ENCODE measurements at places on chromosomes 12 and 14.

GRCh38 chr14:79333198-79333546 lies 878.1 kb downstream of the DIO2 start:
- DNase-seq = no peak

- no peak for DNase-seq
Measured at GRCh38 chr14:75223664-75224154, 47.3 kb upstream of the TMED10 start.

DNA sequence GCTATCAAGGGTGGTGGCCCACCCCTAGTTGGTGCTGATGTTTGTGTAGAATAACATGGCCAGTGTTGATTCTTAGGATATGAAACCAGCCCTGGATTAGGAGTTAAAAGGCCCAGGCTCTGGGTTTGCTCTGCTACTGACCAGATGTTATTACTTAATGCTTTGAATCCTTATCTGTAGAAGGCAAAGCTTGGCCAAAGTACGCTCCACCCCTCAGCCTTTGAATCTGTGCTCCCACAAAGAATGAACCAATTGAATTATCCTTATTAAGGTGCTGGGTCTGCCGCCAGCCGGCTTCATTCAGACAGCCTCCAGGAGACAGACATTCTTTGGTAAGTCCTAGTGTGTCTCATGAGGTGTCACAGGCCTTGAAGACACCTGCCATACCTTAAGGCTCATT lies 41.8 kb downstream of the AKAP3 start:
- DNase-seq = no peak

- no peak for DNase-seq
Measured at GRCh38 chr12:54282949-54283593, 2.5 kb downstream of the HNRNPA1 start.

DNA sequence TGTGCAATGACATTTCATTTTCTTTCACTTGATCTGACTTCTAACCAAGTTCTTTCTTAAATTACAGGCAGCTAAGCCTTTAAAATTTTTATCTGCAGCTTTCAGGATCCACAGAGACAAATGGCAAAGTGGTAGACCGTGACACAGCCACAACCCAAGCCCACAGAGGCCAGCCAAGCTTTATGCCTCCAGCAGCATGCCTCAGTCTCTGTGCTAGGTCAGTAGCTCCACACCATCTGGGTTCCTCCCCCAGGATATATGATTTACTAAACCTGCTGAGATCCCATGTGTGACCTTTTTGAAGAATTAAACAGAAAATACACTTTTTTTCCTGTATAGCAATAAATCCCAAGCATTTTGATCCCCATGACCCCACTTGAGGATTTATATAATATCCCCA lies 290.4 kb upstream of the CAND1 start:
- DNase-seq = no peak

- peak; percentile 43 for DNase-seq
Measured at GRCh38 chr12:74021937-74022336, 515.7 kb upstream of the ATXN7L3B start.

DNA sequence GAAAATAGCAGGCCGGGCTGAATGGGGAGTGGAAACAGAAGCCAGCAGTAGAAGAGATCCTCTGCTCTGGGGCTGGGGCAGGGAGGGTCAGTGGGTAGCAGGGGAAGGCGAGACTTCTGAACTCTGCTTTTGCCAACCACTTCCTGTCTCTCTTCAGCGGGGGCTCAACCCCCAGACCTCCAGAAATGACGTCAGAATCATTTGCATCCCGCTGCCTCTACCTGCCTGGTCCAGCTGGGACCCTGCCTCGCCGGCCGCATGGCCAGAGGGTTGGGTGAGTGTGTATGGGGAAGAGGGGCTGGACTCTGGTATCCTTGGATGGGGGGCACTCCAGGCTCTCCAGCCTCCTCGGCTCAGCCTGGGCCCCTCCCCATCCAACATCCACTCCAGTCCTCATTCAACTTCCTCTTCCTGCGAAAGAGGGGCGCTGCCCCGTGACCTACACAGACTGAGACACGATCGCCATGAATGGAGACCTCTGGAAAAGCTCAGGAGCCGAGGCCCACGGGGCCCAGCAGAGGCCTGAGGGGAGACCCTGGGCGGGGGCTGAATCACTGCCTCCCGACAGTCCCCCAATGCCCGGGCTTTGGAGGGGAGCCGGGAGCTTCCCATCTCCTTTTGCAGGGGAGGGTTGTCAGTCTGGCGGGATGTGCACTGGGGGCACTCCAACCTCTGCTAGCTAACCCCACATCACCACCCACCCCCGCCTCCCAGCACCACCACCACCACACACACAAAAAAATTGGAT lies 458 bp upstream of the HOXC4 start:
- DNase-seq = peak; percentile 56

- DNase-seq = no peak
Measured at GRCh38 chr14:92970271-92970670, 47.3 kb downstream of the CHGA start.

GRCh38 chr12:49388682-49389386 lies 21.6 kb downstream of the SPATS2 start:
- DNase-seq = no peak

DNA sequence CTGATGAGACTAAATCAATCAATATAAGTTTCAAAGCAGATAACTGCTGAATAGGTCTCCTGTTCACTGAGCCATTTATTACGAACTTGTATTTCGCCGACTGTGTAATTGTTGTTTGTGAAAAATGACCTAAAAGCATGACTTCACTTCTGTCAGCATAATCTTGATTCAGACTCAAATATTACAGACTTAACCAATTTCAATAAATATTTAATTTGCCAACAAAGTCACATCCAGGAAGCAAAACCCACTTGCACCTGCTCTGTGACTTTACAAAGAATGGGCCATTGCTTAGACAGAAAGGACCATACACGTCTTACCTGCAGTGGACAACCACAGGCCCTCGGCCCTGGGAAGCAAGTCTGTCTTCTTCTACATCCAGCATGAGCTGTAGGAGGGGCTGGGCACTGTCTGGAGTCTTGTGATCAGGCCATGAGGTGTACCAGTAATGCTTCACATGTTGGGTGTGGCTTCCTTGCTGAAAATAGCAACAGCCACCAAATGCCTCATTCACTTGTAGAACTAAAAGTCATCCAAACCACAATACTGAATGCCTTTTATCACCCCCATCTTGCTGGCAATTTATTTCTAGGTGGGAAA lies 23.5 kb upstream of the PTPRB start:
- DNase-seq = peak; percentile 91

GRCh38 chr12:20628999-20629398 lies 66.1 kb upstream of the SLCO1C1 start:
- DNase-seq = no peak

GRCh38 chr12:28771968-28772367 lies 377.1 kb upstream of the FAR2 start:
- no peak for DNase-seq

DNA sequence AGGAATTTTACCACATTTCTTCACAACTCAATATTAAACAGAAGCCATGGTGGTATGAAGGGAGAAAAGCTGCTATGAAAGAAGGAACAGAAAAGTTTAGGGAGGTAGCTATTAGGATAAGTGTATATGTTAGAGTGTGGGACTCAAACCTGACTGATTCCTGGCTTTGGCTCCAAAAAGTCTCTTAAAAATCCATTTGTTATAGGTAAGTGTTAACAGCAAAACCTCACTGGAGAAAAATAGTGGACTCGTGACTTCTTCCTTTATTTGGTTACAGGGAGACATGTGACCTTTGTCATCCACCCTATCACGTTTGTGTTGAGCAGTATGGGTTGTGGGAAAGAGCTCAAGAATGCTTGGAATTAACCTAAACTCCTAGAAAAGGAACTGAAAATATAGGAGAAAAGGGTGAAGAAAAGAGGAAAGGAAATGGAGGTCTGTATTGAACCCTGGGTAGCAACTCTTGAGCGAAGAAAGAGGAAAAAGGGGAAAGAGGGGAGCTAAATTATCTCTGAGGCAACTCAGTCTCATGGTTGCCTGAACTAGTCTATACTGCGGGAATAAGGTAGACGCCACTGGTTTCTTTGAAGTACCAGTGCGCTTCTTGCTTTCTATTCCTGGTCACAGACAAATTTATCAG lies 3.6 kb upstream of the EID3 start:
- peak; percentile 40 for DNase-seq

DNA sequence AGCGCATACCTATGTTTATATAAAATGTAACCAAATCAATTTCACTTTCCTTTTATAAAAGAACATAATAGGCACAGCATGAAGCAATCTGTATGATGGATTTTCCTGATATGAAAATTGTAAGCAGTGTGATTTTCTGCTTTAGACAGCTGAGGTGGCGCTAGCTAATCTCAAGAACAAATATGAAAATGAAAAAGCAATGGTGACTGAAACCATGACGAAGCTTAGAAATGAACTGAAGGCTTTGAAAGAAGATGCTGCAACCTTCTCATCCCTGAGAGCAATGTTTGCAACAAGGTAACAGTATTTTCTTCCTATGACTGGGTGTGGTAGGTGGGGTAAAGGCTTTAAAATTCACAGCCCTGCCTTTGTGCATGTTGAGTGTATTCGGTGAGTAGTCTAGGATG lies 65.0 kb upstream of the FGD4 start:
- DNase-seq = no peak

- DNase-seq = no peak
Measured at GRCh38 chr12:30092983-30093617, 309.4 kb upstream of the TMTC1 start.

- peak; percentile 13 for DNase-seq
Measured at GRCh38 chr12:65248656-65249633, 29.5 kb upstream of the MSRB3 start.

DNA sequence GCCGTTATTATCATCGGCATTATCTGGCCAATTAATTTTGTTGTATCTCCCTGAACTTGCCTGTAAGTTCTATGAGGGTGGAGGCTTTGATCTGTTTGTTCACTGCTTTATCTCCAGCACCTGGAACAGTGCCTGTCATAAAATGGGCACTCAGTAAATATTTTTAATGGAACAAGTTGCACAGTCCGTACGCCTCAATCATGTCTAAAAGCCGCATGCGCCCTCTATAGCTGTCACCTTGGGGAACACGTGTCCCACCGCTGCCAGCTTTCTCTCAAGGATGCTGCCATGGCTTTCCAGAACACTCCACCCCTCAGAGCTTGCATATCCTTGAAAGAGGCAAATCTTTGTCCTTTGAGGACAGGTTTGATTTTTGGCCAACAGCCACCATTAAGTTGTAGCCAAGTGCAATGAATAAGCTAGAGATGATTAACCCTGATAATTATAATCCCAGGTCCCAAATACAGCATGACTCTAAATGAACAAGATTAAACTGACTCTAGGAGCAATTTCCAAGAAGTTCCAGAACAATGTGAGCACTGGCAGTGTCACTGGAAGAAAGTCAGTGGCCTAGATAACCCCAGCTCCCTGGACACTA lies 55.1 kb downstream of the ERH start:
- no peak for DNase-seq

DNA sequence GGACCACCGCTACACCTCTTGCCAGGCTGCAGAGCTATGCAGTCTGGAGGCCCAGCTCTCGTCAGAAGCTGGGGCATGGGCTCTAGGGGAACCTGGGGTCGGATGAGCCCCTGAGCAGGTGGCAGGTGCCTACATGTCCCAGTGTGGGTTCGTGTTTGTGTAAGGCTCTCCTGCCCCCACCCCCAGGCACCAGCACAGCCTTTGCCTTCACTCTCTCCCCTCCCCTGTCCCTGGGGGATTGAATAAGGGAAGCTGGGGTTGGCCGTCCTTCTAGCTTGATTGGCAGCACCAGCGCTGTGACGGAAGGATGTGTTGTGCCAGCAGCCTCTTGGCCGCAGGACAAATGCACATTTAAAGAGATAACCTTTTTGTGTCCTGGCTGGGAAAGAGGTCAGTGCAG lies 34.8 kb upstream of the TSPAN9 start:
- no peak for DNase-seq

DNA sequence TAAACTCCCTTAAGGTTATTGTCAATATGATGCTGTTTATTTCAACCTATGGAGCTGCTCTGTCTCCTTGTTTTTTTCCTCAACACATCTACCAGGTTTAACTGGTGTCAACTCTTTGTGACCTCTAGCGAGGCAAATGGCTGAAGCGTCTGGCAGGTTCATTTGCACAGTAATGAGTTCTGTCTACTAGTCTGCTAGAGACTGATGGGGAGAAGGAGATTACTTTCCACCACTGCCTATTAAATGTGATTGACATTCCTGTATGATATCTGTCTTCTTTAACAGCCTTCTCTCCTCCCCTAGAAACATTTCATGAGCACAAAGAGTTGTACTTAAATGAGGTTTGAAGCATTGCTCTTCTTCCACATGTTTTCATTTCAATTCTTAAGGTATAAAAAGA lies 253.7 kb downstream of the SLC6A15 start:
- no peak for DNase-seq

- peak; percentile 30 for DNase-seq
Measured at GRCh38 chr12:49783917-49784676, 42.7 kb downstream of the TMBIM6 start.

- DNase-seq = no peak
Measured at GRCh38 chr12:47819138-47819895, 386 bp downstream of the HDAC7 start.

DNA sequence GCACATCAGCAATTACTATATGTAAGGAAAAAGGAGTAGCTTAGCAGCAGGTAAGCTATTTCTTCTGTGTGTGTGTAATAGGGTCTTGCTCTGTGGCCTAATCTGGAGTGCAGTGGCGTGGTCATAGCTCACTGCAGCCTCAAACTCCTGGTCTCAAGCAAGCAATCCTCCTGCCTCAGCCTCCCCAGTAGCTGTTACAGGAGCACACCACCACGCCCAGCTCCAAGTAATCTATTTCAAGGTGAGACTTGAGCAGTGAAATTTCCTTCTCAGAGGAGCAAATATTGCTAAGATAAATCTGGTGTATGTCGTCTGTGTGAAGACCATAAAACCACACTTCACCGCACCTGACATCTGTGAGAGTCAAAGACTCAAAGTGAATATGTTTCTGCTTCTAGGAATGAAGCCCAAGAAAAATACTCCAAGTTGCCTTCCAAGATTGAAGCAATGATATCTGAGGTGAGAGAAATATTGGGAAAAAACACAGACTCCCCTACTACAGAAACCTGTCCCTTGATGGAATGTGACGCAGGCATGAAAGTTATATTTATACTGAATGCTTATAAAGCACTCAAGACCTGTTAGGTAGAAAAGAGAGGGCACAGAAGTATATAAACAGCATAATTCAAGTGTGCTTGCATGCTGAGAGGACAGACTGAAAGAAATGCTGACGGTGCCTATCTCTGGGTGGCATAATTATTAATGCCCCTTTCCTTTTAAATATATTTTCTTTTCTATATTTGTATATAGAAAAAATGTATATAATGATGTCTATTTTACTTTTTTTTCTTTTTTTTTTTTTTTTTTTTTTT lies 2.5 kb upstream of the SELPLG start:
- DNase-seq = no peak

DNA sequence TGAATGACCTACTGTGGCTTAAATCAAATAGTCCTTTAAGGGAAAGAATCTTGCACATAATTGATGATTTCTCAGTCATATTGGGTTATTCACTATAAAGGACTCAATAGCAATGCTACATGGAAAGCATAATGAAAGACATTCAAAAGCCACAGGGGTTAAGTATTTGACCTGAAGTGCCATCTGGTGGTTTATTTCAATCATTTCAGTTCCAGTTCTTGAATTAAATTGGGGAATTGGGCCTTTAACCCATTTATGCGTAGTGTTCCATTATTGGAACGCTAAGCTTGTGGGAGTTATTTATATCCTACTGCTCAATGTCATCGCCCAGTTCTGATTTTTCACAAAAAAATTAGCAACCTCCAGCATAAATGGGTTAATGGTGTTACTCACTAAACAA lies 41.3 kb upstream of the C12orf71 start:
- no peak for DNase-seq
